Choroid plexus epithelial cell (primary cell): ENCODE measurements at places on chromosomes 1 and 21.
A peak's percentile ranks its signal among the peaks of the same experiment; 100 is the strongest.

DNA sequence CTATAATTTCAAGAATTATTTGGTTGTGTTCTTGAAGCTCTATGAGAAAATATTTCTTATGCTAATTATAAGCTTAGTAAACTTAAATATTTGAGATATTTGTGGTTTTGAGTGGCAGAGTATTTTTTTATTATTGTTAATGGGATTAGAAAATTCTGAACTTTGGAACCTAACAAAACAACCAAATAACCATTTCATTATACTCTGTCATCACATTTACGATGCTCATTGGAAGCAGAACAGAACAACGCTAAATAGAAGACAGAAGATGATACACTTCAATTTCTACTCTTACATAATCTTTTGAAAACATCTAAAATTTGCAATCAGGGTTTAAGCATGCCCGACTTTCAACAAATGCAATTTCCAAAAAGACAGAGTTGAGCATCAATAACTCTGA, 270.2 kb downstream of the PTPRC start:
- no peak for DNase-seq

DNA sequence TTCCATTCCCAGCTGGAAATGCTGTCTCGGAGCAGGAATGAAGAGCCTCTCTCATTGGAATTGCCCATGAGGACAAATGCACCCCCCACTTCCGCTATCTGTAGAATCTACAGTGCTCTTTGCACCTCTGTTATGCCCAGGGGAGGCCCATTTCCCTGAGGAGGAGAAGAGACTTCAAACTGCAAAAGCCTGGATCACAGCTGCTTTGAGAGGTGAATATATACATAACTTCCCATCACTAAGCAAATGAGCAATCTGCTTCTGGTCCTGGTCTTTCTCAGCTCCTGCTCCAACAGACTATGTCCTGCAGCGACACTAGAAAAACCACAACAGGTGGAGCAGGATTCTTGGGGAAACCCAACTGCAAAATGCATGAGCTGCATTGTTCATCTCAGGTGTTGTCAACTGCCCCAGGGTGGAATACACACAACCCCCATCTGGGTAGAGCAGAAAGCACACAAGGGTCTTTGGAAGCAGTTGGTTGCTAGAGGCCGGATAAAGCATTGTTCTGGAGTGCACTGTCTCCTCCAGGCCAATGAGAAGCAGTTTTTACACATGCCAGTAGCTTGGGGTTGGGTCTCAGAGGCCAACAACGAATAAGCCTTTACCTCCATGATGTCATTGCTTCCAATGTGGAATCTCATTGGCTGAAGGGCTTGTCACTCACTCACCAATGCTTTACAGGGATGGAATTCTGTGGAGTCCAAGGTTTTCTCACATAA, 67.7 kb upstream of the RAB4A start:
- peak; percentile 77 for DNase-seq

GRCh38 chr1:184152974-184153373, 101.4 kb downstream of the TSEN15 start:
- DNase-seq = no peak

- DNase-seq = no peak
Measured at GRCh38 chr1:177802304-177802703, 167.6 kb downstream of the SEC16B start.

DNA sequence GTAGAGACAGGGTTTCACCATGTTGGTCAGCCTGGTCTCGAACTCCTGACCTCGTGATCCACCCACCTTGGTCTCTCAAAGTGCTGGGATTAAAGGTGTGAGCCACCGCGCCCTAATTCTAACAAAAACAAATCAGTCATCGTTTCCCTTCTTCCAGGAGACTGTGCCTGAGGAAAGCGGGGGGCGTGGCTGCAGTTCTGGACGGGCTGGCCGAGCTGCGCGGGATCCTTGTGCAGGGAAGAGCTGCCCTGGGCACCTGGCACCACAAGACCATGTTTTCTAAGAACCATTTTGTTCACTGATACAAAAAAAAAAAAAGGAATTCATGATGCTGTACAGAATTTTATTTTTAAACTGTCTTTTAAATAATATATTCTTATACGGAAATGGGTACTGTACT, 104.2 kb downstream of the WDR4 start:
- DNase-seq = no peak

- DNase-seq = no peak
Measured at GRCh38 chr1:29518183-29518835, 282.0 kb downstream of the PTPRU start.

GRCh38 chr1:182143154-182143657, 81.7 kb upstream of the ZNF648 start:
- peak; percentile 87 for DNase-seq

DNA sequence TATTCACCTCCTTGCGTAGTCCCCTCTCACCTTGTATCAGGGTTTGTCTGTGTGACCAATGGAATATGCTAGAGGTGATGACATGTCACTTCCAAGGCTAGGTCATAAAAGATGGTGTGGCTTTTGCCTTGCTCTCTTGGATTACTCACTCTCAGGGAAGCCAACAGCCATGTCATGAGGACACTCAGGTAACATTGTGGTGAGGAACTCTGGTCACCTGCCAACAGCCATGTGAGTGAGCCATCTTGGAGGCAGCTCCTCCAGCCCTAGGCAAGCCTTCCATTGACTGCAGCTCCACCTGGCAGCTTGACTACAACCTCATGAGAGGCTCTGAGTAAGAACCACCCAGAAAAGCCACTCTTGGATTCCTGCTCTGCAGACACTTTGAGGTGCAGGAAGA, 11.0 kb upstream of the HEYL start:
- no peak for DNase-seq

GRCh38 chr1:156281281-156281680, 1.3 kb downstream of the SMG5 start:
- peak; percentile 58 for DNase-seq

DNA sequence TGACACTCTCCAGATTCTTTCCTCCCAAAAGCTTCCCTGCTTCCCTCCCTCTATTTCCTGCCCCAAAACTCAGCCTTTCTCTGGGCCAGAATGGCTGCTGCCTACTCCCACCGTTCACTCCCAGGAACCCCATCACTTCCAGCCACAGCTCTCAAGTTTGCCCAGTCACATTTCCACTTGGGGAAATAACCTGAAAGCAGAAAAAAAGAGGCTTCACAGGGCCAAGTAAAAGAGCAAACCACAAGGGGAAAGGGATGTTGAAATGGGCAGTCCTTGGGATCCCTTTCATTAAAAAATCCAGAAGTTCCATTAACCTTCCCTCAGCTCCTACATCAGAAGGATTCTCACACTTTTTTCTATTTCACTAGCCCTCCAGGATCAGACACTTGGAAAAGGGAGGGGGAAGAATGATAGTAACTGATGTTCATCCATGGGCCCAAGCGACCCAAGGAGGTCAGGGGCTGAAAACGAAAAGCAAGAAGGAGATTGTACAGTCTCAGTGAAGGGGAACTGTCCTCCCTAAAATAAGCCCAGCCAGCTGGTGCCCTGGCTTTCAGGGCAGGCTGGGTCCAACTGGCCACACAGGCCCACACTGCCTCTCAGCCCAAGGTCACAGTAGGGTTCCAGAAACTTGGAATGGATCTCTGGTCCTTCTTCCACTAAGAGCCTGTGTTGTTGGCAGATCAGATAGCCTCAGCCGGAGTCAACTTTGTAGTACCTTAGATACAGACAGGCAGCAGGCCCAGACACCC, 49.7 kb downstream of the DMAP1 start:
- no peak for DNase-seq

DNA sequence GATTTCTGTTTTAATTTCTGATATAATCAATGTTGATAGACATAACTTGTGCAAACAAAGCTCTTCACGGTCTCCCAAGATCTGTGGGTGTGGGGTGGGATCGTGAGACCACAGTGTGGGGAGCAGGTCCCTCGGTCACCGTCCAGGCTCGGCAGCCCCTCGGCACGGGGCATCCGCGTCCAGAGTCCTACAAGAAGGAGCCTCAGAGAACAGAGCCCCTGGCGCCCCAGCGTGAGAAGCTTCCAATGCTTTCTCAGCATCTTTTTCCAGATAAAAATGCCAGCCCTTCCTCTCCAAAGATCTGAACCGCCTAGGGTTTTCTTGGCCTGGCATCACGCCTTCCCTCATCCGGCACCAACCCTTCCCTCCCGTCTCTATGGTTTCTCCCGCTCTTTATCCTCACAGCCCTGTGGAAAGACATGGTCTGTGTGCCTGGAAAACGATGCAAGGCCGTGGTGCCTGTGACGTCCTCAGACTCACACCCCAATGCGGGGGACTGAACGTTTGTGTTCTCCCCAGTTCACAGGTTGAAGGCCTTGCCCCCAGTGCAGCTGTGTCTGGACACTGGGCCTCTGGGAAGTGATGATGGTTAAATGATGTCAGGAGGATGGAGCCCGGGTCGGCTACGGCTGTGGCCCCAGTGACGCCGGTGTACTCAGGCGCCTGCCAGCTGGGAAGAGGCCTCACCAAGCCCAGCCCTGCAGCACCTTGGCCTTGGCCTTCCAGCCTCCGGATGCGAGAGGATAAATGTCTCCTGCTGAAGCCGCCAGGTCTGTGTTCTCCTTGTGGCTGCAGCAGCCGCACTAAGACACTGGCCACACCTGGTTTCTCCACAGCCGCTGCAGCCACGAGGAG, 45.9 kb upstream of the COL6A2 start:
- no peak for DNase-seq

- DNase-seq = peak; percentile 69
Measured at GRCh38 chr1:116570358-116571214, at the start of gene CD58. CD58 (minus strand) TSS chr1:116571026; CDS start chr1:116570972, 54 bp downstream.

GRCh38 chr1:227416156-227416830, 98.0 kb upstream of the CDC42BPA start:
- DNase-seq = peak; percentile 87

- DNase-seq = peak; percentile 17
Measured at GRCh38 chr1:69421286-69421685, 146.4 kb upstream of the LRRC7 start.

- DNase-seq = peak; percentile 43
Measured at GRCh38 chr1:96080925-96081324, 640.7 kb upstream of the PTBP2 start.

- DNase-seq = no peak
Measured at GRCh38 chr1:28890836-28891235, 23.5 kb upstream of the EPB41 start.
